ENCODE measurements at places on chromosomes 11 and 22.

GRCh38 chr11:115674176-115674936 is 170.1 kb upstream of the CADM1 start:
- DNase-seq: no peak

DNA sequence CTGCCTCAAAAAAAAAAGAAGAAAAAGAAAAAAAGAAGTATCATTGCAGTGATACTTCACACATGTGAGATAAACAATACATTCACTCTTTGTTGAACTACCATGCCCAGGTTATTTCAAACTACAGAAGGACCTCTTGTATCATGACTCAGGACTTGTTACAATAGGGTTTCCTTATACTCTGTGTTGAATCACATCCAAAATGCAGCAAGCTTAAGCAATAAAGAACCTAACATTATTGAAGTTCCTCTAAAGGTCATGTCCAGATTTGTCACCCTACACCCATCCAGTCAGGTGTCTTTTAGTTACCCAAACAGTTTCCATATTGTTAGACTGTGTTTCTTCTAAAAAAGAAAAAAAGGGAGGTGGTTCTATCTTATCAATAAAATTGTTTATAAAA is 26.9 kb upstream of the ALKBH3 start:
- no peak for DNase-seq

GRCh38 chr11:71075116-71075720 is 177.2 kb downstream of the SHANK2 start:
- DNase-seq: no peak

- DNase-seq: no peak
These were observed 28.7 kb downstream of the SNU13 start for GRCh38 chr22:41659941-41660340.

DNA sequence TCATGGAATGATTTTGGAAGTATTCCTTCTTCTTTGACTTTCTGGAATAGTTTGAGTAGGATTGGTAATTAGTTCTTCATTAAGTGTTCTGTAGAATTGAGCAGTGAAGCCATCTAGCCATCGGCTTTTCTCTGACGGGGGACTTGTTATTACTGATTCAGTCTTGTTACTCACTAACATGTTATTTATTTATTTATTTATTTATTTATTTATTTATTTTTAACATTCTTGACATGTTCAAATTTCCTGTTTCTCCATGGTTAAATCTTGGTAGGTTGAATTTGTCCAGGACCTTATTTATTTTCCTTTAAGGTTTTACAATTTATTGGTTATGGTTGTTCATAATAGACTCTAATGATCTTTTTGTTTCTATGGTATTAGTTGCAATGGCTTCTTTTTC is 15.2 kb upstream of the OR10Q1 start:
- DNase-seq: no peak

GRCh38 chr11:73396251-73396930 is 20.2 kb downstream of the RELT start:
- DNase-seq: no peak

Data from pons (tissue), 1 donor.